ENCODE measurements at places on chromosomes 6 and 20.

DNA sequence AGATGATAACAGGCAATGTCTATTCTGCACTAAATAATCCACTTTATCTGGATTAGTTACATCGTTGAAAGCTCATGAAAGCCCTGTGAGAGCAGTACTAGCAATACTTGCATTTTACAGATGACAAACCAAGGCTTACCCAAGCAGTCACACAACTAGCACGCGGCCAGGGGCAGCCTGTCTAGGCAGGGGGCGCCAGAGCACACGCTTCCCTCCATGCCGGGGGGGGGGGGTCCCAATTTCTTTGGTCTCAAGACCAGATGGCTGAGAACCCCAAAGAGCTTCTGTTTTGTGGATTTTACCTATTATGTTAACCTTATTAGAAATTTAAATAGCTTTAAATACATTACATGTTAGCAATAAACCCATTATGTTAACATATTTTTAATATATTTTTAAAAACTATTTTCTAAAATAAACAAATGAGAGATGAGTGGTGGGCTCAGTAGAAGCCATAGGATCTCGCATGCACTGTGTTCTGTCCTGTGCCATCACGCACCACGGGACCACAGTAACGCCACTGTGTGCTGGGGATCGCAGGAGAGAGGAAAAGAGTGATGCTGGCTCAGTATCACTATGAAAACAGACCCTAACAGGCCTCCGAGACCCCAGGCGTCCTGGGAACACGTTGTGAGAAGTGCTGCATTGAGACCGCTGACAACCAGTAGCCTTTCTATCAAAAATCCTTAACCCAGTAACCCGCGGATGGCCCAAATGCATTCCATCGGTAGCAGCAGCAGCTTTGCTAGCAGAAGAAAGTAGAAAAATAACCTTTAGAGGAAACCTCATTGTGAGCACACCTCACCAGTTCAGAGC is 5.3 kb upstream of the PRR18 start:
- peak; percentile 64 for DNase-seq

DNA sequence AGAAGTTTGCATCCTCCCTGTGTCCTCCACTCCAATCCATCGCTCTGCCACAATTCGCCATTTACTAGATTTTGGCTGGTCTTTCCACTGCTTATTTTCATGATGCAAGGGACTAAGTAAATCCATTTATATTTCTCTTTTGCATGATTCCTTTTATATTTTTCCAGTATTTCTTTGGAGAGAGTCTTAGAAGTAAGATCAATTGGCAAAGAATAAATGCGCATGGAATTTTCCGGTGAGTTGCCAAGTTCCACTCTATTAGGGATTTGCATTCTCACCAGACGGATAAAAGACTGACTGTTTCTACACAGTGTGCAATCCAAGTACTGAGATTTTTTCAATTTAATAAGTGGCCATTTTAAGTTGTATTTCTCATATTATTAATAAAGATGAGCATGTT is 91.7 kb upstream of the PHACTR3 start:
- no peak for DNase-seq

GRCh38 chr20:50413088-50413500 is 97.1 kb upstream of the PTPN1 start:
- no peak for DNase-seq

- DNase-seq, result no peak
Measured at GRCh38 chr6:26019261-26019830, 56.7 kb downstream of the TRIM38 start.

GRCh38 chr6:108801366-108801765 is 46.9 kb upstream of the ARMC2 start:
- DNase-seq, result no peak

DNA sequence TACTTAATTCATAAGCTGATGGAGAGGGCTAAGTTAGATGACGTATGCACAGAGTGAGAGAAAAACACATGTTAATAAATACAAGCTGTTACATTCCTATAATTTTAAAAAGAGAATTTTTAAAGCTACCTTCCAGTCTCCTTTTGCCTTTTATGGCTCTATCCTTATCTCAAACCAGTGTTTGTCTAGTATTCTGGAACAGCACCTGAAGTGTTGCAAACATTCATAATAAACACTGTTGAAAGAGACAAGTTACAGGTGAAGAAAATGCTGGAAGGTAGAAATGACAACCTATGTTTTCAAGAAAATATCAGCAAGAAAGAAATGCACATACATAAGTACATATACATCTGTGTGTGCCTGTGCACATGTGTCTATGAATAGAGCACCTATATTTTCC is 409.1 kb downstream of the PKHD1 start:
- no peak for DNase-seq

- DNase-seq, result no peak
Measured at GRCh38 chr6:21454262-21454661, 139.3 kb upstream of the SOX4 start.

DNA sequence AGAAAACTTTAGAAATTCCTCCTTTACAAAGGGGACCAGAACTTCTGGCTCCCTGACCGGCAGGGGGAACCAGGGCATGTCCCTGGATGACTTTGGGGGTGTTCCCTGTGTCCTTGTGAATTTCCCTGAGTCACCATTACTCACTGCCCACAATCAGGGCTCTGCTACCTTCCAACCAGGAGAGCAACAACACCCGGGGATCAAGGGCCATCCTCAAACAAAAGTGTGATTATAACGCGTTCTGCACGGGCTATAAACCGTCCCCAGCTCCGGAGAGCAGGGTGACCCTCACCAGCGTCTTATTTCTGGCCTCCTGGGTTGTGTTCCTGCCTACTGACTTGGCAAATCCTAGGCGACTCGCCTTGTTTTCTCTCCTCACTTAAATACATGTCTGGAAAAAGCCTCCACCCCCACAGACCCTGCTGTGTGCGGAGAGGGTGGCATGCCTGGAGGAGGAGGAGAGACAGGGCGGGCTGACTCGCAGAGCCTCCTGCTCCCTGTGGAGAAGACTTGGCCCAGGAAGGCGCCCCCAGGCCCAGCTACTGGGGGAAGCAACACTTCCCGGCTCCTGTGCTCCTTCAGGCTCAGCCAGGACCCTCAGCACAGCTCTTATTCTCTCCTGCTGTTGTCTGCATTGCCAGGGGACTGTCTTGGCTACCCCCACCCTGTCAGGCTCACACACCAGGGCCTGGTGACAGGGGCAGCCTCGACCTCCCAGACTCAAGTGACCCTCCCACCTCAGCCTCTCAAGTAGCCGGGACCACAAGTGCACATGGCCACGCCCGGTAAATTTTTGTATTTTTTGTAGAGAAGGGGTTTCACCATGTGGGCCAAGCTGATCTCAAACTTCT is 54.1 kb downstream of the FGD2 start:
- DNase-seq, result peak; percentile 27

DNA sequence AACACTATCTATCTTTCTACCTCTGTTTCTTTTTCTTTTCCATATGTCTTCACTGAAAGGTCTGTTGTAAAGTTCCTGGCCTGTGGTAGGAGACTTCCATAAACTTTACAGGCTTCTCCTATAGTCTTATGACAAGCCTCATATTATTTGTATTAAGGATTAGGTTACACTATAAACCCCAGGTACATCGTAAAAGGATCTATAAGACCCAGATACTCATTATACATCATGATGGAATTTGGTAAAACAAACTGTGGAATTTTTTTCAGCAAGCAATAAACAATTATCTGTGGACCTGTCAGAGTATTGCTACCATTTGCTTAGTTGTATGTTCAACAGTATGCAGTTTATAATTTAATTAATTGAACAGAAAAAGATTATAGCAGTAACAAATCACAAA is 55.5 kb downstream of the RFX6 start:
- no peak for DNase-seq

GRCh38 chr6:2220154-2220553 is 25.3 kb downstream of the GMDS start:
- no peak for DNase-seq

All from stimulated activated naive CD8-positive, alpha-beta T cell treated with anti-CD3 and anti-CD28 coated beads, Interleukin-15, Interleukin-2, amounts not matched to agents 100 U/mL and 50 U/mL, for 24 hours (primary cell).